Activated gamma-delta T cell (primary cell): ENCODE measurements at places on chromosomes 12 and 14.

DNA sequence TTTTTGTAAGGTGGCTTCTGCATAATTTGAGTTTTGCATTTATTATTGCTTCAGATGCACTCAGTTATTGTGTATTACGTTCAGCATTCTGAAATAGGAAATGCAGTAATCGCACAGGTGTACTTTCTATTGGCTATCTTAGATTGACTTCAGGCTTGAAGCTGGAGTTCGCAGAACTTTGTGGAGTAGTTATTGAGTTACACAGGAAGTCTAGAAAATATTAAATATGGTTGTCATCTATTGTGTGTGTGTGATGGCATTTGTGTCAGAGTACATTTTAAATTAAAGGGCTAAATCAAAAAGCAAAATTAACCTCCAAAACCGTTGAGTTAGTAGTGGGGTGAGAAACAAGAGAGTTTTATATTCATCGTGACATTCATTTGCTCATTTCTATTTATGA, 2.7 kb downstream of the ARID2 start:
- DNase-seq = no peak

DNA sequence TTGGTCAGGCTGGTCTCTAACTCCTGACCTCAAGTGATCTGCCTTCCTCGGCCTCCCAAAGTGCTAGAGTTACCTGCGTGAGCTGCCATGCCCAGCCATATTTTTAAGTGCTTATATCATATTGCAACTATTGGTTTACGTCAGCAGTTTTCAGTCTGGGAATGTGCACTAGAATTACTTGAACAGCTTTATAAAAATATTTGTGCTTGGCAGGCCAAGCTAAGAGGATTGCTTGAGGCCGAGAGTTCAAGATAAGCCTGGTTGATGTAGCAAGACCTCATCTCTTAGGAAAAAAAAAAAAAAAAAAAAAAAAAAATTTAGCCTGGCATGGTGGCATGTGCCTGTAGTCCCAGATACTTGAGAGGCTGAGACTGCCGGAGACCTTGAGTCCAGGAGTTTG, 17.1 kb downstream of the KIAA0586 start:
- no peak for DNase-seq

- DNase-seq = no peak
Observed at GRCh38 chr14:102497998-102498677, 11.4 kb downstream of the ANKRD9 start.

DNA sequence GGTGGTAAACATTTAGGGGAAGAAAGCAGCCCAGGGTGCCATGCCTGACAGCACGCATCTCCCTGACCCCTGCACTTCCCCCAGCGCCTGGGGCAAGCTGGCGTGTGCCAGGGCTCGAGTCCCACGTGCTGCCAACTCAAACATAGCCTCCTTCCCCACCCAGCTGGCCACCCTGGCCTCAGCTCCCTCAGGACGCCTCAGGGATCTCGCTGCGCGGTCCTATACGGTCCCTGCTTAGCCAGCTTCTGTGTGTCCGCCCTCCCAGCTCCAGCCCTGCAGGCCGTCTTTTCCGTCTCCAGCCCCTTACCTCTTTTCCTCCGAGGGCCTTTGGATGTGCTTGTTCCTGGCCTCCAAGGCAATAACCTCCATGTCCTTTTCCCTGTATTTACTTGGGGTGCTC, 71.0 kb downstream of the TESC start:
- DNase-seq = no peak

DNA sequence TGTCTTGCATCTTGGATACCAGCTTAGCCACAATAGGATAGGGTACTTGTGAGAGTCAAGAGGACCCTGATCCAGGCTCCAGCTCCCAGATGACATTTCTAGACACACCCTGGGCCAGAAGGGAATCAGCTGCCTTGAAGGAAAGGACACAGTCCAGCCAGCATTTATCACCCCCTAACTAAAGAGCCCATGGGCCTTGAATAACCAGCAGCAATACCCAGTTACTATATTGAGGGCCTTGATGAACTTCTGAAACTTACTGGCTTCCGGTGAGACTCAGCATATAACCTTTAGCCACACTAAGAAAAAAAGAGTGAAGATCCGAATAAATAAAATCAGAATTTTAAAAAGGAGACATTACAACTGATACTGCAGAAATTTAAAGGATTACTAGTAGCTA, 1135.4 kb downstream of the LRFN5 start:
- DNase-seq = no peak

DNA sequence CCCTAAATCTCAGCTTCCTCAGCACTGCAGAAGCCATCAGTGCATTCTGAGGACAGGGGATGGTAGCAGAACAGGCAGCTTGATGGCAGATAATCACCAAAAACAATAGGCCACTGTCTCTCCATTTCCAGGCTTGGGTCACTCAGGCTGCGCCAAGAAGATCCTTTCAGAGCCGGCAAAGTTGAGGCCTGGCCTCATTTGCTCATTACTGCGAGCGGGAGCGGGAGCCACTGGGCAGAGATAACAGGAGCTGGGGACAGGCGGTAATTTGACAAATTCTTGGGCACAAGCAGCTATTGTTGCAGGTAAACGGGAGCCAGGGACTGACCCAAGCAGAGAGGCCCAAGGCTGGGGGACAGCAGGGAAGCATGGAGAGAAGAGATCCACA, 2.1 kb downstream of the MSI1 start:
- no peak for DNase-seq
